Astrocyte of the hippocampus (primary cell): ENCODE measurements at places on chromosomes 2 and 18.

GRCh38 chr2:240301256-240301795 lies 134.1 kb upstream of the GPC1 start:
- DNase-seq = no peak

DNA sequence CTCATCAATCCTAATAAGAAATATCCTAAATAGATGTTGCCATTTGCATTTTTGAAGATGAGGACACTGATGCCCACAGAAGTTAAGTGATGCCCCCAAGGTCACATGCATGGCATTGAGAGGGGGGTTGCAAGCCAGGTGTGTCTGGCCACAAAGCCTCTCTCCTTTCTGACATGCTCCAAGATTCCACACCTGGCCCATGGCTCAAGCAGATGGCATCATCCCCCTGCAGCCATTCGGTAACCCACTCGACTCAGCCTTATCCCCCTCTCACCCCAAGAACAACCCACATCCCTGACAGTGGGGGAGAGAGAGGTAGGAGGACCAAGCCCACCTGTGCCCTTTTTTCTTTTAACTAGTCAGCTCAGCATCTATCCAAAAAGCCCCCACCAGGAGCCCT lies 16.5 kb upstream of the TEX51 start:
- no peak for DNase-seq

- DNase-seq = no peak
These were observed 102.3 kb downstream of the BOD1L2 start for GRCh38 chr18:57249179-57249578.

GRCh38 chr2:10350761-10351160 lies 48.1 kb downstream of the HPCAL1 start:
- no peak for DNase-seq

- no peak for DNase-seq
These were observed 7.0 kb downstream of the USP34 start for GRCh38 chr2:61463769-61464475.
